ENCODE measurements at places on chromosomes 4 and X.

DNA sequence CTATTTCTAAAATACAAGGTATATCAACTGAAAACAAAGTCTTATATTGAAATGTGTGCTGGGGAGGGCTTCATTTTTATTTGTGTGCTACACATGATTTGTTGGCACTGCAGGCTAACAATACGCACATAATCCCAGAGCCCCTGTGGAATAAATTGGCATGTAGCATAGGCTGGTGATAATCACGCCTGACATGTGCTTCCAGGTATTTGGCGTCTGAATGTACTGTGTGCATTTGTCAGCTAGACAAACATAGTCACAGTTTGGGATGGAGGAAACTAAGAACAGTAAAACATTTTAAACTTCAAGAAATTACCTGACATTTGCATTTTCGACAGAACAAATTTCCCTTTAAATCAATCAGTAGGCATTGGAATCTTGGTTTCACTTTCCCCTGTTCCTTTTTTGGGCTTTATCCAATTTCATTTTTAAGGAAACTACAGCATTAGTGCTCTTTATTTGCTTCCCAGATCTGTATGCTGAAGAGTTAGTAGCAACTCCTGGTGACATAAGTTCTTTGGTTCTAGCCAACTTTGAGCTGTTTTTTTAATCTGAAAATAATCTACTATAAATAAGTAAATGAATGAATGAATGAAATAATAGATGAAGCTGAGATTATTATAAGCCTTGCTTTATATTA is 472.3 kb downstream of the PDHA2 start:
- DNase-seq, result no peak

DNA sequence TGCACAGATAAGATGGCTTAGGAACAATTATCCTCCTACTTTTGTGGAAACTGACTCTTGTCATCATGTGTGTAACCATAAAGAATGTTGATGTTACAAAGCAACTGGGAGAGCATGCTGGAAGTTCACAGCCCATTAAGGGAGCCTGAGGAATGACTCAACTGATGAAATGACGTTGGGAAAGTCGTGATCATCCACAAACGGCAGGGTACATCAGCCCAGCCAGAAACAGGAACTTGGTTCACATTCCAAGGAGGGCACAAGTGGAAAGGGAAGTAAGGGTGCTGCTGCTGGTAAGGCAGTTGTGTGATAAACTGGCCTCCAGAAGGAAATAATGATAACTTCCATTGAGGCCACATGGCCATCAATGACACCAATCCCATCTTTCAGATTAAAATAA is 6.7 kb downstream of the TEC start:
- no peak for DNase-seq

DNA sequence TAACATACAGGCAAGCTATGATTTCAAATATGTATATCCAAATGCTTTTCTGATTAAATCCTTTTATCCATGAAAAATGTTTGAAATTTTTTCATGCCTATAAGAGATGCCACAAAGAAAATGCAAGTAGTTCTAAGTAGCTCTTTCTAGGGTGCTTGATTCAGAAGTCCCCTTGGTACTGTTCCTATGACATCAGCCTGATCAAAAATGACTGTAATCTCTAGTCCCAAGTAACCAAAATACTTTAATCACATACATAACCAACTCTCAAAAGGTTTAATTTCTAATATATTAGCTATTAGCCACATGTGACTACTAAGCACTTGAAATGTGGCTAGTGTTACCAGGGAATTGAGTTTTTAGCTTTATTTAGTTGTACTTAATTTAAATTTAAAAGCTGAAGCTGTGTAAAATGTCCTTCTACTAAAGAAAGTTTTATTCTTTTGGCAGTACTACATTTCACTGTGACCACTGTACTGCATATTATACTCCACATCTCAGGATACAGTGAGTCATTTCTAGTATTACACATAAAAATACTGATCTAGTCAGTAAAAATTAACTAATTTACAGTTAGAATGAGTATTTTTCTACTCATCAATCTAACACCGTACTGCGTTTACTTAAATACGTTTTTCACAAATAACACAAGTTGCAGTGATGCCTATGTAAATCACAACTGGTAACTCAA is 33.9 kb downstream of the FBXW7 start:
- no peak for DNase-seq

- DNase-seq, result peak; percentile 42
Measured at GRCh38 chrX:71910986-71911730, 513 bp downstream of the NHSL2 start.

GRCh38 chr4:55793479-55793878 is 26.1 kb upstream of the EXOC1L start:
- DNase-seq, result no peak

DNA sequence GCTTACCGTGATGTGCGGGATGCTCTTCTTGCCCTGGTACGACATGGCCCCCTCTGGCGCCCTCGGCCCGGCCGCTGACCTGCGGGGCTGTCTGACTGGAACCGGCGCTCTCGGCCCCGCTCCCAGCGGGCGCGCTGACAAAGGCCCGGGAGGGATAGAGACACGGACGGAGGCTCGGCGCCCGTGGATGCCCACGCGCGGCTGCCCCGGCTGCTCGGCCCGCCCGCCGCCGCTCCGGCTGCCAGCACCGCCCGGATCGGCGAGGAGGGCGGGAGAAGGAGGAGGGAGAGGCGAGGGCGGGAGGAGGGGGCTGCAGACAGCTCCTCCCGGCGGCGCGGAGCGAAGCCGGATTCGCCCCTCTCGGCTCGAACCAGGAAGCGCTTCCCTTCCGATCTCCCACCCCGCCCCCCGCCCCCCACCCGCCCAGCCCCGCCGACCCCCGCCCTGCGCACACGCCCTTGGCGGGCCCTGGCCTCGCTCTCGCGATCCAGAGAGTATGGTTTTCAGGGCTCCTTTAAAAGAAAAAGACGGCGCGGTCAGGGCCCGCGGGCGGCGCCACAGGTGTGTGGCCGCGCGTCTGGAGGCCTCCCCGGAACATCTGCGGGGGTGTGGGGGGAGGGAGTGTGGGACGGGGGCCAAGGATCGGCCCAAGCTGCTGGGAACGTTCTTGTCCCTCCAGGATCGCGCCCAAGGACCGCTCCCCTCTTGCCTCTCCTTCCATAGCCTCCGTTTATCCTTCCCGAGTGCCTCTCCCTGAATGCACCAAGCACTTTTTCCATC is 4.5 kb downstream of the CRMP1 start:
- DNase-seq, result no peak

DNA sequence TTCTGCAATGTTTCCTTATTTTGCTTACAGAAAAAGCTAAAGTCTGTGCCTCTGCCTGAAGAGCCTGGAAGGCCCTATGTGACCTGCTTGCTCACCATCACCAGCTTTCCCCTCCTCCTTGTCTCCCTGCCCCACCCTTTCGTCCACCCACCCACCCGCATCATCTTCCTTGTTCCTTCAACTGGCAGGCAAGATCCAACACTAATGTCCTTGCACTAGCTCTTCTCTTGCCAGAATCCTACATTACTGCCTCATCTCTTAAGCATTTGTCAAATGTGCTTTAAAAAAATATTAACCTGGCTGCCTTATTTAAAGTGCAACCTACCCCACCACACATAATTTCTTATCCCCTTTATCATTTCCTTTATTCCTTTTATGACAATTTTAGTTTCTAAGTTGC is 165.1 kb upstream of the PPP3CA start:
- no peak for DNase-seq

GRCh38 chrX:48913605-48914366 is 2.3 kb upstream of the SLC35A2 start:
- no peak for DNase-seq

GRCh38 chrX:19698122-19698521 is 182.8 kb upstream of the MAP3K15 start:
- no peak for DNase-seq

DNA sequence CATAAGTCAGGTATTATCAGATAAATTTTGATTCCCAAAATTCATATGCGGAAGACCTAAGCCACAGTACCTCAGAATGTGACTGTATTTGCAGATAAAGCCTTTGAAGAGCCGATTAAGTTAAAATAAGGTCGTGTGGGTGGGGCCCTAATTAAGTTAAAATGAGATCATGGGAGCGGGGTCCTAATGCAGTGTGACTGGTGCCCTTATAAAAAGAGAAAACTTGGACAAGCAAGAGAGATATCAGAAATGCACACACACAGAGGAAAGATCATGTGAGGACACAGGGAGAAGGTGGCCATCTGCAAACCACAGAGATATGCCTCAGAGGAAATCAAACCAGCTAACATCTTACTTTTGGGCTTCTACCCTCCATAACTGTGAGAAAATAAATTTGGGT is 236.1 kb downstream of the FBXO8 start:
- no peak for DNase-seq

All from MM.1S (cell line).